ENCODE measurements at places on chromosomes 12 and 14.

GRCh38 chr14:56217380-56218045 lies 99.3 kb downstream of the PELI2 start:
- no peak for DNase-seq

GRCh38 chr12:121958541-121959240 lies 40.3 kb downstream of the CFAP251 start:
- no peak for DNase-seq

GRCh38 chr12:93634416-93634815 lies 42.8 kb upstream of the CRADD start:
- no peak for DNase-seq

GRCh38 chr12:66003951-66004350 lies 126.6 kb downstream of the LLPH start:
- no peak for DNase-seq

DNA sequence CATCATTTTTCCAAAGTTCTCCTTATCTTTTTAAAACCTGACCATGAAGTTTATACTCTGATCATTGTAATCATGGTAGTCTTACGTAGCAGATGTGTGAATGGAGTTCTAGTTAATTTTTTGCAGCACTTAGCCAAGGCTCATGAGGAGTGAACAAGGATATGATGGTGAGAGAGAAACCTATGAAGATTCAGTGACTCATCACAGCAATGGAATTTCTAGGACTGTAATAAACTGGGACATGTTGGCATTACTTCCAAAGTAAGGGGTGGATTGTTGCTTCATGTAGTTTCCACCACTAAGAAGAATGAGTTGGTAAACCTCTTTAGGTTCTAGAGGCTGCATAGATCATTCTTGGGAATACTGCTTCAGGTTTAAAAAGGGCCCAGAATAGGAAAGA lies 102.7 kb downstream of the LRRIQ1 start:
- DNase-seq: no peak

DNA sequence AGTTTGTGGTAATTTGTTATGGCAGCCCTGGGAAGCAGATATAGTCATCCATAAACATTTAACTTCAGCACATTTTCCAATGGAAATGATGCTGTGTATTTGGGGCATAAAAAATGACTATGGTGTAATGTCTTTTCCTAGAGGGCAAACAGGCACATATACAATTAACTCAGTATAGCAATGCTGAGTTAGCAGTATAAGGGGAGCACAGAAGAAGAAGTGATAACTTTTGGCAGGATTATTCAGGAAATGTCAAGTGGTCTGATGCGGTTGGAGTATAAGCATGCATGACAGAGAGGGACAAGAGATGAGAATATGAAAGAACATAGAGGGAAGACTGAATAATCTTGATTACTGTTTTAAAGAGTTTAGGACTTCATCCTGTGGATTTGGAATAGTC lies 55.3 kb upstream of the PRKD1 start:
- no peak for DNase-seq

DNA sequence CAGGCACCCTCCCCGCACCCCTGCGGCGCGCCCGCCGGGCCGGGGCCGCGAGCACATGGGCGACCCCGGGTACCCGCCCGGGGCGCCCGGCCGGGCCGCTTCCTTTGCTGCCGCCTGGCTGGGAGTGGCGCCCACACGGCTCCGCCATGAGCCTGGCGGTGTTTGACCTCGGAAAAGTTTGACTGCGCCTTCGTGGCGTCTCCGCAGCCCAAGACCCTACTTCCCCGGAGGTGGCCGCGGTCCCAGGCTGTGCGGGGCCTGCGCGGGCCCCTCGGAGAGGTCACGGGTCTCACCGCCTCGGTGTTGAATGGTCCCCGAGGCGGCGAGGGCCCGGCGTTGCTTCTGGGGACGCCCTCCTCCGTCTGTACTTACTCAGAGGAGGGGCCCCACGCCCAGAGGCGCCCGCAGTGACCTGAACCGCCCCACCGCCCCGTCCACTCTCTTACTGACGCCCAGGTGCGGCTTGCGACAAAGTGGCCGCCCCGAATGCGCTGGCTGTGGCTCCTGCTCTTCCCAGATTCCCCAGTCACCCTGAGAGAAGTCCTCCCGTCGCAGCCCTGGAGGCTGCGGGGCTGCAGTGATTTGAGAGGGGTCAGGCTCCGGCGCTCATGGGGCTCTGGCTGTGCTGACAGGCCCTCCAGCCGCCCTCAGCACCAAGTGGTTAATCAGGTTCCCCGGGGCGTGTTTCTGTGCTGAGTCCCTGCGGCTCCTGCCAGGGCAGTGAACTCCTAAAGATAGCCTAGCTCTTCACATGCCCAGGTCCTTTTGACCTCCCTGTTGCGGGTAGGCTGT lies 5.8 kb downstream of the KMT5A start:
- DNase-seq: no peak

DNA sequence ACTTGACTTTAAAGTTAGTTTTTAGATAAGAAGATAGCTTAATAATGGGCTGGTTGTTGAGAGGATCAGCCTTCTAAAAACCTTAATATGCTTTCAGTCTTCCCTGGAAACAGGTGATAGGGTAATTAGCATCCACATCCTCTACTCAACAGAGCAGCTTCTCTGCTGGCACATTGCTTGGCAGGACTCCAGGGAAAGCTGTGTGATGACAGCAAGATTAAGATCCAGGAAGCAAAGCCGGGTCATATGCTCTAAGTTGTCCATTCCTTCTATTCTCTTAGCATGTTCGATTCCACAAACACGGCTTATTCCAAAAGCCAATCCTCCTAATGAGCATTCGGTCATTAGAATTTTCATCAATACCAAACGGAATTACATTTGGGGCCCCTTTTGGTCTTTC lies 87.0 kb downstream of the HMGA2 start:
- DNase-seq: no peak

DNA sequence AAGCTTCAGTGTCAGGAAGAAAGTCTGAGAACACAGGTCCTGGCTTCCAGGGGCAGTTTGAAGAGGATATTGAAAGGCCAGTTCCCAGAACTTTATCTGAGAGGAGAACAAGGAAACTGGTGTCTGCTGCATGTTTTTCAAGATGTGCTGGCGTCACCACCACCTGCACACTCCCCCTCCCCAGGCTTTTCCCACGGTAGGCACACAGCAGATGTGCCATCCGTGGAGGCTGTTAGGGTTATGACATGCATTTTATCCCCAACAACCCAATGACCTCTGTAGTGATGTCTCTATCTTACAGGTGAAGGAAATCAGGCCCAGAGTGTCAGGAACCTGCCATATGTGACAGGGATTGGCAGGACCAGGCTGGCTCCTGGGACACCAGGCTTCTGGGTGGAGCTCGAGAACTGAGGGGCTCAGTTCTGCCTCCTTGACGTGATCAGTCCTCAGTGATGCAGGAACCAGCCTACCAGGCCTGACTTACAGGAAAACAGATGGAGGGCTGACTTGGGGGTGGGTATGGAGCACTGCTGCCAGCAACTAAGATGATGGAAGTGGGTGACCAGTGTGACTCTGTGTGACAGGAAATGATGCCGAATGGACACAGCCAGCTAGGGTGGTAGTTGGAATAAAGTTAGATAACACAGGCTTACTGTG lies 16.8 kb downstream of the SLC25A47 start:
- DNase-seq: no peak

DNA sequence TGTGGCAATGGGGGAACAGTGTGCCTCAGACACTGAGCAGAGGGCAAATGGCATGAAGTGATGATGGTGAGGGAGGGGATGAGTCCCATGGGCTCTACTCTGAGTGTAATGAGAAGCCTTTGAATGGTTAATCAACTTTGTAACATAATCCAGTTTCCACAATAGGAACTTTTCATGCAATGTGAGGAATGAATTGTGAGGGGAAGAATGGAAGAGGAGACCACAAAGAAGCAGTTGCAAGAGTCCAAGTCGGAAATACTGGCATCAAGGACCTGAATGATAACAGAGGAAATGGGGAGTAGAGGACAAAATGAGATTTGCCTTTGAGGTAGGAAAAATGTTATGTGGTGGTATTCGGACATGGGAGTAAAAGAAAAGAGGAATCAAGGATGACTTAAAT lies 476.9 kb upstream of the PRICKLE1 start:
- DNase-seq: no peak

Data from left forelimb (tissue), 1 donor.